ENCODE measurements at places on chromosomes 1 and 21.

GRCh38 chr21:42248783-42249597, 30.1 kb downstream of the ABCG1 start:
- no peak for DNase-seq

DNA sequence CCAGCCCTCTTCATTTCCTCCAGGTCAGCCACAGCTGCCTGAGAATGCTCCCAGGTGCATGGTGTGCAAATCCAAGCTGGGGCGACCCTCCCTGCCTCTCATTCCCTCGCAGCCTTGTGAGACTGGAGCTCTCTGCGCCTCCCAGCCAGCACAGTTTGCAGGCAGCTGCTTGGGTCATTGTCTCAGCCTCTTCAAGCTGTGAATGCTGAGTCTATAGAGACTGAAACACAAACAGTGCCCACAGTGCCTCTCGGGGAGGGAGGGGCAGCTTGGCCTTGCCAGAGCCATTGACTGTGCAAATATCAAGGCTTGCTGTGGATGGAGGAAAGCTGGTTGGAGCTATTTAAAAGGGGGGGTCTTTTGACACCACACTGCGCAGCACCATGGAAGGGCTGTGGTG, 10.6 kb downstream of the PLXNA2 start:
- no peak for DNase-seq

DNA sequence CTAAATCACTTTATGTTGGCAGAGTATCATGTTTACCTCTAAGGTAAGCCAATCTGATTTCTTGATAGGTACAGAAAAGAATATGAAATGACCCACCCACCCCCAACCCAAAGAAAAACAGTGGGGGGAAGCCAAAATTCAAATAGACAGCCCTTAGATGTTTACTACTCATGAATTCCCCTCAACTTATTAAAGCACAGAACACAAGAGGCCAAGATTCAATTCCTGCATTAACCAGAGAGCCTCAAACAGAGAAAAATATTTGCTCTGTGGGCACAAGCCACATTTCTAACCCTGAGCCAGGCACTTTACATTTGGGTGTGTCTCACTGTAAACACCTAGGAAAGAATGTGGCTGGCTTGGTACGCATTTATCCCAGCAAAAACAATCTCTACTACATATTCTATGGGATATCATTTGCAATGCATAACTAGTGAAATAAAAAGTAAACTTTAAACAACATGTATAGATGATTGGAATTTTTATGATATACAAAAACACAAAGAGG, 84.3 kb downstream of the PTPN14 start:
- DNase-seq = no peak

DNA sequence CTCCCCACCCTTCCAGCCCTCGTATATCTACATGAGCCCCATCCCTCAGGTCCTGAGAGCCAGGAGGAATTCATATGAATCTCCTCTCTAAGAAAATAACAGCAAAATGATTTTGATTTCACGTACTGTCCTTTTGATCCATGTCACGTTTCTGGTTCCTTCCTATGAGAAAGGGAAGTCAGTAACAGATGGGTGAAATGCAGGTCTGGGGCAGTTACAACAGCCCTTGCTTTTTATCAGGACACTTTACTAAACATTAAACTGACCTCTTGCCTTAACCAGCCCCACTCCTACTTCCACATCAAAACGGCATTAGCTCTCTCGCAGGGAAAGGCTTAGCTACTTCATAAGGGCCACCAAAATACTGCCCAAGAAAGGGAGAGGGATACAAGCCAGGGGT, 59.0 kb downstream of the SPATA46 start:
- DNase-seq = no peak

- DNase-seq = no peak
These were observed 6.2 kb downstream of the CPLANE2 start for GRCh38 chr1:16230744-16231143.

- DNase-seq = no peak
These were observed 62.1 kb downstream of the CACNA1E start for GRCh38 chr1:181545395-181545794.

GRCh38 chr1:234271243-234271606, 102.0 kb upstream of the COA6 start:
- DNase-seq = no peak

- no peak for DNase-seq
These were observed 48.2 kb upstream of the A3GALT2 start for GRCh38 chr1:33369081-33369480.
